Stimulated activated effector memory CD8-positive, alpha-beta T cell treated with anti-CD3 and anti-CD28 coated beads, Interleukin-12 subunit alpha, Interleukin-12 subunit beta, amount 100 ng/mL, for 72 hours (primary cell): ENCODE measurements at places on chromosomes 11 and 22.

GRCh38 chr11:69144316-69145049 lies 11.3 kb upstream of the SMIM38 start:
- DNase-seq = no peak

- no peak for DNase-seq
Observed at GRCh38 chr11:207863-208180, 314 bp downstream of the RIC8A start.

DNA sequence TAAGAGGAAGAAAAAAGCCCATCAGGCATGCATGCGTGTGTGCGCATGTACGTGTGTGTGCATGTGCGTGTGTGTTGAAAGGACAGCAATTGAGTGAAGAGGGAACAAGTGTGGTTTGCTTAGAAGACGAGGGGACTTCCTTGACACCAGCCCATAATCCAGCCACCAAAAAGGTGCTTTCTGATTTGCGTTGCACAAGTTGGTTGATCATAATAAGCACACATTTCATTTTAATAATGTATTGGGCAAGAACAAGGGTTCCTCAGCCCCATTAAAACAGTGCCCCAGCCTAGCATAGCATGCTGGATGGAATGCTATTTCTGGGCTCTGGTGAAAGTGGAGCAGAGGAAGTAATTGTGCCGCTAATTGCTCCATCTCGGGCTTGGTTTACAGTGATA lies 493.2 kb downstream of the MIAT start:
- no peak for DNase-seq

- DNase-seq = no peak
Observed at GRCh38 chr22:30721741-30722140, 27.1 kb downstream of the OSBP2 start.

- DNase-seq = no peak
Observed at GRCh38 chr11:103768816-103769215, 267.6 kb upstream of the DDI1 start.

DNA sequence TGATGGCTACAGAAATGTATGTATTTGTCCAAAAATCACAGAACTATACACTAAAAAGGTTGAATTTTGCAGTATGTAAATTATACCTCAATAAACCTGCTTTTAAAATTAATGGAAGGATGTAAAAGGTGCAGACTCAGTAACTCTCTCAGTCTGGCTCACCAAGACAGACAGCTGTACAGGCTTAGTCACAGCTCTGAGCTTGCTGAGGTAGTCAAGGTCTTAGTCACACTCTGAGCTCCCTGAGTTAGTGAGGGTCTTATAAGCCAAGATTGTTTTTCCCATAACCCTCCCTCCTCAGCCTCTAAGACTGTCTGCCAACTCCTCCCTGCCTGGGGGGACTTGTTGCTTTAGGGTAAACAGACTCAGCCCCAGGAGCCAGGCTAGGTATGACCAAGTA lies 59.3 kb upstream of the IZUMO1R start:
- no peak for DNase-seq

- no peak for DNase-seq
Observed at GRCh38 chr22:43390872-43391271, 20.9 kb upstream of the MPPED1 start.

DNA sequence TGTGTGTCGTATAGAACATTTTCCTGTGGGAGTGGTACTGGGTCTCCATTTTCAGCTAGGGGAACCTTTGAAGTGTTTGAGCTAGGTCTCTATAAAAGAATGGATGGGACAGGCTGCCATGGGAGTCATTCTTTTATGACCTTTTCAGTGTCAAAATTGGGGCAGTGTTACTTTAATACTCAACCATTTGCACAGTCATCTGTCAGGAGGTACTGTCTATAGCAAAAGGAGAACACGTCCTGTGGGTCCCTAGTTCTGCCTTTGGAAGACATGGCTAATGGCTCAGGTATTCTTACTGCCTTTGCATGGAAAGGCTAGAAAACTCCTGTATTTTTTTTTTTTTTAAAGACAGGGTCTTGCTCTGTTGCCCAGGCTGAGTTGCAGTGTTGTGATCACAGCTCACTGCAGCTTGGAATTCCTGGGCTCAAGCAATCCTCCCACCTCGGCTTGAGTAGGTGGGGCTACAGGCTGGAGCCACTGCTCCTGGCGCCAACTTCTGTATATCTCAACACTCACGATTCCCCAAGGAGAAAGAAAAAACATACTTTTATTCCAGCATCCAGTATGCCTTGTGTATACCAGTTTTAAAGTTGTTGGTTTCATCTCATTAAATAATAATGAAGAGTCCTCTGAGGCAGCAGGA lies 2.1 kb upstream of the ATF4 start:
- no peak for DNase-seq

DNA sequence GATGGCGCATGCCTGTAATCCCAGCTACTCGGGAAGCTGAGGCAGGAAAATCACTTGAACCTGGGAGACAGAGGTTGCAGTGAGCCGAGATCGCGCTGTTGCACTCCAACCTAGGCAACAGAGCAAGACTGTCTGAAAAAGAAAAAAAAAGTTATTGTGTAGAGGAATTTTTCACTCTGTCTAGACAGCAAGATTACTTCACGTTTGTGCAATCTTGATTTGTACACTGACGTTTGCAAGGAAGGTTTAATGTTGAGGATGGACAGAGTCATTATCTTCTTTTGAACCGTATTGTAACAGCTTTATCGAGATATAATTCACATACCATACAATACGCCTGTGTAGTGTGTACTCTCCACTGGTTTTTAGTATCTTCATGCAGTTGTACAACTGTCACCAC lies 3.7 kb downstream of the CTTN start:
- DNase-seq = no peak

DNA sequence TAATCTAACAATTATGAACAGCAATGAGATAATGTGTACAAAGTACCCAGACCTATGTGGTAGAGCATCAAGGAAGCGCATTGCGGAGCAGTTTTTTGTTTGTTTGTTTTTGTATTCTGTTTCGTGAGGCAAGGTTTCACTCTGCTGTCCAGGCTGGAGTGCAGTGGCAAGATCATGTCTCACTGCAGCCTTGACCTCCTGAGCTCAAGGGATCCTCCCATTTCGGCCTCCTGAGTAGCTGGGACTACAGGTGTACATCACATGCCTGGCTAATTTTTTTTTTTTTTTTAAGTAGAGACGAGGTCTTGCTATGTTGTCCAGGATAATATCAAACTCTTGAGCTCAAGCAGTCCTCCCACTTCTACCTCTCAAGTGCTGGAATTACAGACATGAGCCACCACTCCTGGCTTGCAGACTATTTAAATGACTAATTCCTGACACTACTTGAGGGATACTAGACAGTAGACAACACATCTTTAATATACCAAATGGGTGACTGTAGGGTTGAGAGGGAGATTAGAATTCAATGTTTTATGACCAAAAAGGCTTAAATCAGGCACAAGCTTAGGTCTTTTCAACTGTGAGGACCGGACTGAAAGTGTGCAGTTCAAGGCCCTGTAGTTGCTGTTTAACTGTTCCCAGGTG lies 12.7 kb downstream of the OR51B4 start:
- DNase-seq = no peak

DNA sequence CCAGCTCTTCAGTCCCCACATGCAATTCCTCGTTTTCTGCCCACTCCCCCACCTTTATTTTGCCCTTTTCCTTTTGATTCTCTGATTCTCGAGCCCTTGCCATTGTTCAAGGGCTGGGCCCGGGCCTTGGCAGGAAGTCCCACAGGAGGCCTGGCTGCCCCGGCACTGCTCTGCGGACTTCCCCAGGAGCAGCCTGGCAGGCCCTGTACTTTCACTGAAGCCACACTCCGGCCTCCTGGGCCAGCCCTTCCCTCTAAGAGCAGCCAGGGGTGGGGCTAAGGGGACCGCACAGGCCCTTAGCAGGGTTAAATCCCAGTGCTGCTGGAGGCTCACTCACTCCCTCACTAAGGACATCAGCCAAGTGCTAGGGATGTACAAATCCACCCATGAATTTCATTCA lies 4.1 kb downstream of the LRRC32 start:
- no peak for DNase-seq

- no peak for DNase-seq
Observed at GRCh38 chr11:57539342-57539741, 1.9 kb downstream of the SMTNL1 start.

DNA sequence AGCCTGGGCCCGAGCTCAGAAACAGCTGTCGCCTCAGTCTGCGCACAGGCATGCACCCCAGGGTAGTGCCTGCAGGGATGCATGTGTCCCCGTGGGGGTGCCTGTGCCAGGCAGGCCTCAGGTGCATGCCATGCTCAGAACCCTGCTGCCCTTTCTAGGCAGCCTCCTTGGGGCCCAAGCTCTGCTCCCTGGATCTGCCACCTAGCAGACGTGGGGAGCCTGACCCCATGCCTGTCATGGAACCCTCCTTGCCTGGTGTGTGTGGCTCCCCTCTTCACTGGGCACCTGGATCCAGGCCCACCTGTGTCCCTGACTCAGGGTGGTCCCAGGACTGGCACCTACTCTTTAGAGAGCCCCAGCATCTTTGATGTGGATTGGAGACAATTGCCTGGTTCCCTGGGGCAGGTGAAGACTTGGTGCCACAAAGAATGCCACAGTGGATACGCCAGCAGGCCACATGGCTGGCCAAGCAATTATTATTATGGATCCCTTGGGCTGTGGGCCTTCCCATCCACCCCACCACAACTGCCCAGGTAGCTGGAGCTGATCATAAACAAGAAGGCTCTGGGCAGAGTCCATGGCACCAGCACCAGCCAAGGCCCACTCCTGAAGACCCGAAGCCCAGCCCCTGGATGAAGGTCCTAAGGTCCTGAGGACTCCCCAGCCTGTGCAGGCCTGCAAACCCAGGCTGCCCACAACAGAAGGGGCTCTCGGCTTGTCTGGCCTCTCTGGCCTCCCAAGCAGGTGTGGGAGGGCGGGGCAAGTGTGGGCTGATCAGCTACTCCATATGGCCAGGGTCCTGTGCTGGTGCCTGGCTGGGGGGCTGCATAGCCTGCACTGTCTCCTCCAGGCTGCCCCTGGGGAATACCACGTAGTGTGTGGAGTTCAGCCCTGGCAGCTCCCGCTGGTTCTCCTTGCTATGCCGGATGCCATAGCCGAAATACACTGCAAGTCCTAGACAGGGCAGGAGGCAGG lies 3.8 kb downstream of the SLC7A4 start:
- no peak for DNase-seq

- no peak for DNase-seq
Observed at GRCh38 chr11:45083544-45084087, 62.8 kb upstream of the PRDM11 start.
